Activated CD4-positive, CD25-positive, alpha-beta regulatory T cell treated with anti-CD3 and anti-CD28 coated beads, Interleukin-2, amount 50 U/mL, for 16 hours (primary cell): ENCODE measurements at places on chromosomes 7 and 10.

DNA sequence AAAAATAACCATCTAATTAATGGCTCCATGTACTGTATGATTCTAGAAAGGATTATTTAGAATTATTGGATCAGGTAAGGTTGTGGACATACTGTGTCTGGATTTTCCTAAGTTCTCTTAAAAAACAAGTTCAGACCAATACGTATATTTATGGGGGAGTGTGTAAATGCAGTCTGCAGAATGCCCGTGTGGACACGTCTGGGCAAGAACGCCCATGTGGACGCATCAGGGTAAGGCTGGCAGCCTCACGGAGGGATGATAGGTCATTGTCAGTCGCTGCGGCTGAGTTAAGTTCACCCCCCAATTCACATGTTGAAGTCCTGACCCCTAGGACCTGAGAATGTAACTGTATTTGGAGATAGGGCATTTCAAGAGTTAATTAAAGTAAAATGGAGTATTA lies 160.0 kb upstream of the SHH start:
- DNase-seq = no peak

GRCh38 chr7:93945083-93945482 lies 23.5 kb downstream of the GNG11 start:
- DNase-seq = no peak

- DNase-seq = no peak
Observed at GRCh38 chr10:63431962-63432797, 33.6 kb downstream of the JMJD1C start.

GRCh38 chr10:129999140-129999539 lies 35.1 kb upstream of the EBF3 start:
- no peak for DNase-seq

DNA sequence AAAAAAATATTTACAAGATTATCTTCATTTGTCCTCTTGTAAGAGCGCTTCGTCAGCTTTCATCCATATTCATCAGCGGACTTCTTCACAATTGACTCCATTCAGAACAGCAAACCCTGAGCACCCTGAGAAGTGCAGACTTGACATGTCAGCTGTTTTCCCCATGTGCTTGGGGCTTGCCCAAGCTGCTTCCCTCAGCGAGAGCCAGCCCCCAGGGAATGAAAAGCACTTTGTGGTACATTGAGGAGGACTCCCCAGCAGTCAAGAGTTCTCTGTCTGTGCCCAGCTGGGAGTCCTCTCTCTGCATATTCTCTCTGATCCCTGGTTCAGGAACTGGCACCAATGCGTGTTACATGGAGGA lies 22.7 kb downstream of the HKDC1 start:
- no peak for DNase-seq

- no peak for DNase-seq
Observed at GRCh38 chr10:35912615-35913569, 270.8 kb upstream of the FZD8 start.

DNA sequence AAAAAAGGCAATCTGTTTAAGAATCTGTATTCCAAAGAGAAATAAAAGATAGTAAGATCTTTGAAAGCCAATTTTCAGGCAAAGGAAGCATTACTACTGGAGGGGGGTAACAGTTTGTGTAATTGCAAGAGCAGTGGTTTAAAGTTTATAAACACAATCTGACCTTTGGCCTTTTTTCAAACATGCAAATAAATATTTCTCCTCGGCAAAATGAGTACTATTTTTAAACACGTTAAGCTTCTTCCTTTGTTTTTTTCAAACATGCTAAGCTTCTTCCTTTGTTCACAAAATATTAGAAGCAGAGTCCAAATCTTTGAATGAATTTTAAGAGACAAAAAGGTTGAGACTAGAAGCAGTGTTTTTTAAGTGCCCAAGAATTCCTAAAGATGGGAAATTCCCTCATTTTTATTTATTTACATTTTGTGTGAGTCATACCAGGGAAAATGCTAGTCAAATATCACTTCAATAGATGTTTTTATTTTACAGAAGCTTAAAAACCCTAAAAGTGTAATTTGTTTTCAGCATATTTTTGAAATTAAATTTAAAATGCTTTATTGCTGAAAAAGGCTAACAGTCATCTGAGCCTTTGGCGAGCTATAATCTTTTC lies 229.3 kb downstream of the GPR37 start:
- DNase-seq = no peak

DNA sequence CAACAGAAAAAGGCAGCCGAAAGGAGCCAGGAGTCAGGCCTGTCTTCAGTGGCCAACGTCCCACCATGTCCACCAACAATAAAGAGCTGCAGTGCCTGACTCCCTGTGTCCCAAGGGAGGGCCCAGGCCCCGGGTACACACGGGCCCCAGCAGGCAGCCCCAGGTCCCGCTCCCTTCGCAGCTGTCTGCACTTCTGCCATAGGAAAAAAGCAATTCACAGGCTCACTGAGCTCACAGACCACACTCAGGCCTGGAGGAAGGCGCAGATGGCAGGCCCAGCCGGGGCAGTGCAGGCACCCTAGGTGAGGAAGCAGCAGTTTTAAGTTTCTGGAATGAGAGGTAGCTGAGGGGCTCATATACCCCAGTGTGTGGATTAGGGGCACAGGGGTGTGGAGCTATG lies 100.5 kb downstream of the PRKAG2 start:
- no peak for DNase-seq

DNA sequence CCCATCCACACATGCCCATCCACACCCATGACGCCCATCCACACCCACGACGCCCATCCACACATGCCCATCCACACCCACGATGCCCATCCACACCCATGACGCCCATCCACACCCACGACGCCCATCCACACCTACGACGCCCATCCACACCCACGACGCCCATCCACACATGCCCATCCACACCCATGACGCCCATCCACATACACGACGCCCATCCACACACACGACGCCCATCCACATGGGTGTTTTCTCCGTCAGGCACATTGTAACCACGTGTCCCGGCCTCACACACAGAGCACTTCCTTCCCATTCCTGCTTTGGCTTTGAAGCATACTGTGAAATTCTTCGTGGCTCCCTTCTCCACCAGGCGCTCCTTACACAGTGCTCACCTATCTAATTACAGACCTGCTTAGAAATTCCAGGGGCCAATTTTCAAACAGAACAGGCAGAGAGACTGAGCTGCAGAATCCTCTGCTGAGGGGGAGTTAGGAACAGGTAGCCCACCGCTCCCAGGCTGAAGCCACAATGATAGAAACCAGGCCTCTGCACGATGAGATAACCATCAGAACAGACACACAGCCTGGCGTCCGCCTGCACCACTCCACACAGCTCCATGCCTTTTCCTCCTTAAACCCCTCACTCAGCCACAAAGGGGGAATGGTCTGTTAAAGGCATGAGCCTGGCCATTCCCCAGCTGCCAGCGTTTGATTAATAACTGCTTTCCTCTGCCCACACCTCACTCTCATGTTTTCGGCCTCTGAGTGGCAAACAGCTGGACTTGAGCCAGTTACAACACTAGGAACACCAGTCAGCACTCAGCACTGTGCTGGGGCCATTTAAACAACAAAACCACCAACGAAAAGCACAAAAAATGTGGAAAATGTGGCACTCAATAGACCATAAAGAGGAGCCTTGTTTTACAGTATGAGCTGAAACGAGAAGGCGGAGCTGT lies 501.6 kb downstream of the PTPRN2 start:
- no peak for DNase-seq

DNA sequence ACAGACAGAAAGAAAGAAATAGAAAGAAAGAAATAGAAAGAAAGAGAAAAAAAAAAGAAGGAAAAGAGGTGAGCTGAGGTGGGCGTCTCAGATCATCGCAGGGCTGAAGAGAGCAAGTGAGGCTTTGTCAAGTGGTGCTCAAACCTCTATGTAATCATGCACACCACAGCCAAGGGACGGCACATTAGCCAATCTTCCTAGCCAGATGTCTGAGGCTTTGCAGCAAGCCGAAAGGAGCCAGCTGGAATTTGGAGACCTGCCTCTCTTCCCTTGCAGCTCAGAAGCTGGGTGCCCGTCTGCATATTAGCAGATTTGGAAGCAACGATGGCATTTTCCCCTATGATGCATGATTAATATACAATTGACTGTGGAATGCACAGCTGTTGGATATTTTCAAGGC lies 52.5 kb downstream of the ADRA2A start:
- DNase-seq = no peak

- DNase-seq = no peak
Observed at GRCh38 chr7:138979988-138980562, 1.1 kb downstream of the KIAA1549 start.

DNA sequence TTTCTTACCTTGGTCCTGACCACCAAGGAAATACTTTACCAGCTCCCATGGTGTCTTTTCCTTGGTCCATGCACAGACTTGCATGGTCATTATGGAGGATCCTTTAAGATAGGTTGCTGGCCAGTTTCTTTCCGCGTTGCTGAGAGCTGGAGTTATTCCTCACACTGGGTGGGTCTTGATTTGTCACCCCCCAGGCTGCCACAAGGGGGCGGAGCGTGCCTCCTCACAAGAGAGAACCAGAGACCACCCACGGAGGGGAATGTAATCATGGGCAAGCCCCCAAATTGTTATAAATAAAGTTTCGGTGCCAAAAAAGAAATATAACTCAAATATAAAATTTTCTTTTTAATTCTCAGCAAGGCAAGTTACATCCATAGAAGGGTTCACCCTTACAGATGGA lies 10.5 kb upstream of the TRIM24 start:
- peak; percentile 8 for DNase-seq

DNA sequence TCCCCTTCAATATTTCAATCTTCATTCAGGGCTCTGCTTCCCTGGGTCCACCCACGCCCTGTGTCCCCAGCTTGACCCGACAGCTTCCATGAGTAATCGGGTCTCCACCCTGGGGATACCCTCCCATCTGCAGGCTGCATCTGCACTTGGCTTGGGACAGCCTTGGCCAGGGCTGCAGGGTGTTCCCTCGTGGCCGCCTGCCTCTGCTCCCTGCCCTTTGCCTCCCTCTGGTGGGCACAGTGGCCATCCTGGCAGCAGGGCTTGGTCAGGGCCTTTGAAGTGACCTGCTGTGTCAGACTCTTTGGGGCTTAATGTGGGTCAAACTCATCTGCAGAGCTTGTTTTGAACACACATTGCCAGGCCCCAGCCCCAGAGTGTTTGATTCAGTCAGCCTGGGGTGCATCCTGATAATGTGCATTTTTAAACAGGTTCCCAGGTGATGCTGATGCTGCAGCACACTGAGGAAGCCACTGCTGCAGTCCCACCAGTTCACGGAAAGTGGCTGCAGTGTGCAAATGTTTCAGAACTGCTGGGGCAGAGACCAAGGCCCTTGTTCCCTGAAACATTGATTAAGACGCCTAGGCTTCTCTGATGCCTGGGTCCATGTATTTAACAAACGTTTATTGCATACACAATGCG lies 80.7 kb upstream of the SEC61G start:
- no peak for DNase-seq

- no peak for DNase-seq
Observed at GRCh38 chr10:61801484-61801883, 100.0 kb upstream of the ARID5B start.
